ENCODE measurements at places on chromosomes 5 and 9.
A peak's percentile ranks its signal among the peaks of the same experiment; 100 is the strongest.

GRCh38 chr5:102583276-102584124 lies 84.7 kb upstream of the SLCO6A1 start:
- no peak for DNase-seq

DNA sequence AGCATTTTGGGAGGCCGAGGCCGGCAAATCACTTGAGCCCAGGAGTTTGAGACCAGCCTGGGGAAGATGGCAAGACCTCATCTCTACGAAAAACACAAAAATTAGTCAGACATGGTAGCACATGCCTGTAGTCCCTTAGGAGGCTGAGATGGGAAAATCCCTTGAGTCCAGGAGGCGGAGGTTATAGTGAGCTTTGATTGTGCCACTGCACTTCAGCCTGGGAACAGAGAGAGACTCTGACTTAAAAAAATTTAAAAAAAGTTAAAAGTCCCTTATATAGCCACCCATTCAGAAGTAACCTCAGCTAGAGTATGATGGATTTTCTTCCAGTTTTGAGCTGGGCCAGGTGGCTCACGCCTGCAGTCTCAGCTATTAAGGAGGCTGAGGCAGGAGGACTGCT lies 72.4 kb downstream of the UGCG start:
- no peak for DNase-seq

DNA sequence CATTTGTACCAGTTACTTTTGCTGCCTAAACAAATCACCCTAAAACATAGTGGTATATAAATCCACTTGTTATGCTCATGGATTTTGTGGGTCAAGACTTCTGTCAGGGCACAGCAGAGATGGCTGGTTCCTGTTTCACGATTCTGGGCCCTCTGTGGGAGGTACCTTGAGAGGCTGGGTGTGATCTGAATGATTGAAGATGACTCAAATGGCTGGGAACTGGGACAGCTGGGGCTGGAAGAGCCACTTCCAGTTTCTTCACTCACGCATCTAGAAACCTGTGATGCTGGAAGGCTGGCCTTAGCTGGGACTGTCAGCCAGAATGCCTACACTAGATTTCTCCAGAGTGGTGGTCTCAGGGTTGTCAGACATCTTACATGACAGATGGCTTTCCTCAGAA lies 88.1 kb downstream of the KIF4B start:
- DNase-seq, result no peak

- no peak for DNase-seq
Observed at GRCh38 chr9:4266602-4267001, 33.3 kb downstream of the GLIS3 start.

DNA sequence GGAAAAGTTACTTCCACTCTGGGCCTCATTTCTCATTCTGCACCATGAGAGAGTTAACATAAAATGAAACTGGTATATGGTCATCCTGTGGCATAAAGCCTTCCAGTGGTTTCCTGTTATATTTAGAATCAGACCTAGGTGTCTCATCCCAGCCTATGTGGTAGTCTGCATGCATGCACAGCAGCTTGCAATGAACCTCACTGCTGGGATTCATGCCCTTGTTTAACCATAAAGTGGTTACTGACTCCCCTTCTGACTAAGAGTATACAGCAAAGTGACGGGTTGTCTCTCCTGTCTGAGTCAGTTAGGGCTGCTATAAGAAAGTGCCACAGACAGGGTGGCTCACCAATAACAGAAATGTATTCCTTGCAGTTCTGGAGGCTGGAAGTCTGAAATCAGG lies 14.7 kb upstream of the TDRD7 start:
- peak; percentile 16 for DNase-seq

GRCh38 chr9:113350937-113351336 lies 1.6 kb downstream of the BSPRY start:
- DNase-seq, result peak; percentile 48

GRCh38 chr9:4020038-4020754 lies 279.7 kb downstream of the GLIS3 start:
- no peak for DNase-seq

GRCh38 chr9:129472651-129473102 lies 148.2 kb downstream of the C9orf50 start:
- DNase-seq, result no peak

DNA sequence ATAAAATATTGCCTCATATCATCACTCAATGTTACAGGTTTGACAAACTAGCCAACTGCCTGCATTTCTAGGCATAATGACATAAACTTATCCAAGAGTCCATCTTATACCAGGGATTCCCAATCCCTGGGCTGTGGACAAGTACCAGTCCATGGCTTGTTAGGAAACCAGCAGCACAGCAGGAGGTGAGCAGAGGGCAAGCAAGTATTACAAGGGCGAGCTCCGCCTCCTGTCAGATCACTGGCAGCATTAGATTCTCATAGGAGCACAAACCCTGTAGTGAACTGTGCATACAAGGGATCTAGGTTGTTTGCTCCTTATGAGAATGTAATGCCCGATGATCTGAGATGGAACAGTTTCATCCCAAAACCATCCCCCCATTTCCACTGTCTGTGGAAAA lies 144.9 kb downstream of the PRKACG start:
- DNase-seq, result no peak

- peak; percentile 67 for DNase-seq
Observed at GRCh38 chr5:91225848-91226686, 157.1 kb downstream of the ARRDC3 start.

GRCh38 chr5:150323092-150323491 lies 20.4 kb upstream of the ARSI start:
- DNase-seq, result no peak

DNA sequence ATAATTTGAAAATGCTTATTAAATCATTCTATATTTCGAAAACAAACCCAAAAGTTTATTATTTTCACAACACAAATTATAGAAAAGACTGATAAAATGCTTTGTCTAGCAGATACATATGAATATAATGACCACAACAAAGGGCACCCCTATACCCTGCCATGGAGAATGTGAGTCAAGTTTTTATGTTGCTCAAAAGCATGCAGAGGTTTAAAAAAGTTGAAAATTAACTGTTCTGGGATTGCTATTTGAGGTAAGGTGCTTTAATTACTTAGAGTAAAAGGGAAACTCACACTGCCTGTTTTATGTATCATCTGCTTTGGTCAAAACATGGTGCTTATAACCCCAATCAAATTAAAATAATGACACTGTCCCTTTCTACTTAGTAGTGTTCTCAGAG lies 41.0 kb downstream of the MLANA start:
- DNase-seq, result no peak

- no peak for DNase-seq
Observed at GRCh38 chr5:73437101-73437776, 11.3 kb downstream of the FOXD1 start.

DNA sequence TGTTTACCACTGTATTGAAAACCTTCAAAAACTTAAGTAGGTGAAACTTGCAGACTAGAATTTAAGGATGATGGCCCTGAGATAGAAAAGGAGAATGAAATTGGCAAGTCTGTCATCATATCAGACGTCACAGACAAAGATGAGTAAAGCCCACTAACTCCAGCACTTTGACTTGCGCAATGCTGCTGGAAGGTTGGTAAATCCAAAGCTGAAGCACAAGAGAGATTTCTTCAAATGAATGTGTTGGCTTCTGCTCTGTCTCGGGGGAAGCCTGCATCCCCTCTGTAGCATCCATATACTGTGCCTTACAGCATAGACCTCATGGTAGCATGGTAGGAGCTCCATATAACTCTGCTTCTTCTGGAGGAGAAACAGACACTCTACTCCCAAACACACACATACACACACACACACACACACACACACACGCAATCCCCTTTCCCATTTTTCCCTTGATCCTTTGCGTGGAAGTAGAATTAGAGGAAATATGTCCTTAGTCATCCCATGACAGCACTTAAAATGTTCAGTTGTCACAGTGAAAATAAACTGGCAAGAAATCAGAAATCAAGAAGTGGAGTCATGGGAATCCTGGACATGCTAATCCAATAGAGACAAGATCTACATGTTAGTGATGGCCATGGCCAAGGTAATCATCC lies 241.5 kb downstream of the NR3C1 start:
- DNase-seq, result no peak

DNA sequence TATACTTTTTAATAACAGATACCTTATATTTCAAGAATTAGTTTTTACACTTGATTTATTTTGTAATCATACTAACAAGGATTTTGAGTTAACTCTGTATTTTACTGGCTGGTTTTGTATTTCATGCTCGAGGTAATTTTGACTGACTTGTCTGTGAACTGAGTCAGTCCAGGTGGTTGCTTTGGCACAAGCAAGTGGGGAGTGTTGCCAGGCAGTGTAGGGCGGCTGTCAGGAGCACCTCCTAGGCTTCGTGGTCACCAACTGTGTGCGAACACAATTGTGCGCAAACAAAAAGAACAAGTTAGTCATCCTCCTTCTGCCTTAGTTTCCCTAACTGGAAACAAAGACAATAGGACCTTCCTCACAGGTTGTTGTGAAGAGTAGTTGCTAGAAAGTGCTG lies 286.3 kb downstream of the ADGRV1 start:
- DNase-seq, result no peak

DNA sequence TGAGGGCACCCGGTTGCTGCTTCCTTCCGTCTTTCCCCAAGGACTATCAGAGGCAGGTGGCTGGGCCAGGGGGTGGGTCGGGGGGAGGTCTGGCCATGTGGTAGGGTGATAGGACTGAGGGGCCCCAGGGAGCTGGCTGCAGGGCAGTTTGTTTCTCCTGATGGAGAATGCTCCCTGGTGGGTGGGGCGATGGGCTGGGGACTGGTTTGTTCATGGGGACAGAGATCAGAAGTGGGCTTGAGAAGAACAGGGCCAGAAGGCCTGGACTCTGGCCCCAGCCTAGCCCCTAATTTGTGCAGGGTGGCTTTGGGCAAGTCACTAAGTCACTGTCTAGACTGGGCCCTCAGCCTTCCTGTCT lies 117.4 kb downstream of the RGS3 start:
- peak; percentile 31 for DNase-seq

DNA sequence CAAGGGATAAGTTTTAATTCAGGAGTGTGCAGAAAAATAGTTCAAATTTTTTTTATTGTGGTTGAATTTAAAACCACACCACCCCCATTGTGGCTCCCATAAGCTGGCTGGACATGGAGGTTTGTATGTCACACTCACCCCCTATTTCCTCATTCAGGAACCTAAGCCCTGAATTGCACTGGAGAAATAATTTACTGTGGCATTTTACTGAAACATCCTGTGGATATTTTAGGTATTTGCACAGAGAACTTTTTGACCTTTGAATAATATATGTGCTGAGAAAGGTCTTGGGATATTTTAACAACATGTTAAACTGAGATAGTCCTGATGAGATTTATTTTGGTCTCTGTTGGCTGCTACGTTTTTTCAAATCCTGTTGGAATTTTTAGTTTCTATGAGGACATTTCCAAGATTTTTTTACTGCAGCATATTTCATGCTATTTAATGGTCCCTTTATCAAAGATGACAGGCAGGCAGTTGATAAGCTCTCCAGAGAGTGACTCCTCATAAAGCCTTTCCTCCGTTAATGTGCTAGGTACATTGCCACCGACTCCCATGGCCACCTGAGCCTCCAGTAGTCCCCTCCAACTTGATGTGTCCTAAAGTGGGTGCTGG lies 51.2 kb upstream of the PALM2AKAP2 start:
- no peak for DNase-seq

- no peak for DNase-seq
Observed at GRCh38 chr5:77867194-77867691, 91.1 kb upstream of the TBCA start.

- no peak for DNase-seq
Observed at GRCh38 chr5:132313366-132313765, 19.2 kb downstream of the SLC22A4 start.

- DNase-seq, result no peak
Observed at GRCh38 chr9:132671620-132672412, 1.6 kb downstream of the GTF3C4 start.

DNA sequence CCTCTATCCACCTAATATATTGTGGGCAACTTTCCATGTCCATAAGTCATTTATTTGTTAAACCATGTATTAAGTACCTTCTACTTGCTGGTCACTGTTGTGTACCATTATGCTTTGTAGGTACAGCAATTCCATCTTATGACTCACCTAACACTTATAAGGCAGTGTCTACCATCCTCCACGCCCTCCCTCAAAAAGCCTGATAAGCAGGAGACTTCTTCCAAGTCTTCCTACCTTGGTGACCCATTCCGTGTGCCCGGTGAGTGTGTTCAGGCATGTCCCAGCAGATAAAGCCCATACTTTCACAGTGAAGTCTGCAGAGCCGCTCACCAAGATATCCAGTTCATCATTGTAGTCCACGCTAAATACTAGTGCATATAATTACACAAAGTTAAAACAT lies 17.4 kb downstream of the FBXW2 start:
- DNase-seq, result no peak

DNA sequence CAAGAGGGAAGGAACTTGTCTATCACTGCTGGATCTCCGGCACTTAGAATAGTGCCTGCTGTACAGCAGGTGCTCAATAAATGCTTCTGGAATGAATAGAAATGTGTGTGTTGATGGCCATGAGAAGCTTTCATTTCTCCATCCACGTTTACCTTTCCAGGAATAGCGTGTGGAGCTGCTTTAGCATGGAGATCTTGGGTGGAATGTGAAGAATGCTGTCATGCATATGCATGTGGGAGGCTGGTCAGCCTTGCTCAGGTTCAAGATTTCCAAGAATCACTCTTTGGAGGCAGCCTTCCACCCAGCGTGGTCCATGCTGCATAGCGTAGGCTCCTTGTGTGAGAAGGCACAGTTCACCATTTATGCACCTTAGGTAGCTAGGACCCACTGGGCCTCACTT lies 19.2 kb downstream of the COL15A1 start:
- DNase-seq, result no peak

GRCh38 chr9:27094640-27095298 lies 14.3 kb upstream of the TEK start:
- no peak for DNase-seq

DNA sequence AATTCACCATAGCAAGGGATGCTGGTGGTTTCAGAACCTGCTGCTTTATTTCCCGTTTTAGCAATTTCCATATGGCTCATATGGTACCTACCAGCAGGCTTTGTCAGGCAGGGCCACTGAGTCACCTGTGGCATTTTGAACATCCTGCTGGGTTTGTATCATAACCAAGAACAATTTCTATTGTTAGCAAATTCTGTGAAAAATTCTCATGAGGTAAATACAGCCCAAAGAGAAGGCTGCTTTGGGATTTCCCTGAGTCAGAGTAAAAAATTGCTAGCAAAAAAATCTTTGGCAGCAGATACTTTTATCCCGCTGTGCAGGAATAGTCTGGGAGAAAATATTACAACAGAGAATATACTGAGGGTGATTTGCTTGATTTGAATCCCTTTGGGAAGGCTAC lies 52.7 kb downstream of the PRR16 start:
- no peak for DNase-seq

DNA sequence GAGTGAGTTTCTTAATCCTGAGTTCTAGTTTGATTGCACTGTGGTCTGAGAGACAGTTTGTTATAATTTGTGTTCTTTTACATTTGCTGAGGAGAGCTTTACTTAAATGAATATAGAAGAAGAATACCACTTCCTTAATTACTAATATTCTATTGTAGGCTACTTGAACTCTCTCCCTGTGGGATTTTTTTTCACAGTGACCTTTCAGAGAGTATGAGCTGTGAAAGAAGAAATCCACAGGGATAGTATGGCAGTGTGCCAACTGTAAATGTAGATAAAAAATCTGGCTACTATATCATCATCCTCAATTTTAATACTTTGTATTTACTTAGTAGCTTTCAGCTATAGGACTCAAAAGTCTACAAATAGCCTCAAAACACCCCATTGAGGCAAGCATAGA lies 67.3 kb downstream of the COMMD10 start:
- no peak for DNase-seq
